ENCODE measurements at places on chromosomes 7 and 10.

GRCh38 chr7:129054438-129055293 is at the start of gene TNPO3:
TNPO3 (minus strand) TSS chr7:129055111; CDS start chr7:129054770, 341 bp downstream.
- peak; percentile 92 for DNase-seq

GRCh38 chr10:110356628-110357245 is 52.0 kb upstream of the SMNDC1 start:
- DNase-seq: peak; percentile 56

DNA sequence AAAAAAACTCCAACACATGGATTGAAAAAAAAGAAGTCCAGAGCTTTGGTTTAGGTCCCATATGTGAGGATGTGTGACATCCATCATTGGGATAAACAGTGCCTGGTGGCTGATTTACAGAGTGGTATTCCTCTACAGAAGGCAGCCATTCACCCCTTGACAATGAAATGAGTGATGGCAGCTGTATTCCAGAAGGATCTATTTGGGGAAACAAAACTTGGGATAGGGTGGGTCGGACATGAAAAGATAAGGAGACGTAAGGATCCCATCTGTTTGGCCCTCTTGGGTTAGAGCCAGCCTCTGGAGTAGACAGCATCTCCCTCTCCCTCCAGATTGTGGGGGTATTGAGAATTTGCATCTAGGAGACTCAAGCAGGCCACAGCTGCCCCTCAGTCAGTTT is 15.2 kb upstream of the CREB5 start:
- no peak for DNase-seq

- no peak for DNase-seq
Observed at GRCh38 chr7:31110331-31111108, 58.4 kb downstream of the ADCYAP1R1 start.

DNA sequence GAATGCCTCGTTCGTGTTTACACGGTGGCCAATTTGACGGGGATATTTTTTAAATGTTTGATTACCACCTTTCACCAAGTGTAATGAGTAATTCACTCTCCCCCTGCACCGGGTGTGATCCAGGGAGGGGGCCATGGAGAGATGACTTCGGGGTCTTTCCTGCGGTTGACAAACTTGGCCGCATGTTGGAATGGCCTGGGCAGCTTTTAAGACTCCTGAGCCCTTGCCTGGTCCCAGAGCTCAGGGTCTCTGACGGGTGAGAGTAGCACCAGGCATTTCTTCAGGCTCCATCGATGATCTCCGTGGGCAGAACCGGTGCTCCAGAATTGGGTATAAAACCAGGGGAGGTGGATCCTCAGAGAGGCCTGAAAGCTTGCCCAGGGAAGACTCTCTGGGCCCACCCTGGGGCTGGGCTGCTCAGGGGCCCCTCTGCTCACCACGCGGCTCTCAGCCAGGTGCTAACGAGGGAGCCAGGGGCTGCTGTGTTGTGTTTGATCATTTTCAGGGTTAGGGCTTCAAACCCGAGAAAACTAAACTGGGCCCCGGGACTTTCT is 882 bp downstream of the ZNF282 start:
- DNase-seq: no peak

All from inflammatory macrophage treated with lipopolysaccharide for 4 hours (primary cell).